ENCODE measurements at places on chromosomes 3 and 15. TPM values are rescaled to one million over a fixed set of nuclear protein-coding genes. Genes with fewer than 3 reads are reported as not detected.

The DUOXA2 gene
- not detected for total RNA-seq

The GRK7 gene
- not detected for total RNA-seq

The MINAR1 gene
- total RNA-seq: 0.72 TPM

The OR5K2 gene
- not detected for total RNA-seq

The APOD gene
- 0.33 TPM for total RNA-seq

The EPHA3 gene
- not detected for total RNA-seq

The SPINT1 gene
- 4.5 TPM for total RNA-seq

The GPR27 gene
- total RNA-seq: not detected

The ZCWPW2 gene
- total RNA-seq: 0.60 TPM

The TMOD2 gene
- 3.4 TPM for total RNA-seq

The ALDH1L1 gene
- total RNA-seq: 1.5 TPM

The PPP2R3A gene
- total RNA-seq: 0.22 TPM

The APPL1 gene
- total RNA-seq: 6.9 TPM

The OSBPL10 gene
- total RNA-seq: 0.18 TPM

The C3orf70 gene
- 0.04 TPM for total RNA-seq

The NRG4 gene
- 1.5 TPM for total RNA-seq

The GHSR gene
- total RNA-seq: not detected

The TMC3 gene
- total RNA-seq: not detected

The CACNA2D3 gene
- total RNA-seq: not detected

The NUP210 gene
- total RNA-seq: 128 TPM

The ATP13A4 gene
- total RNA-seq: 0.20 TPM

The FAM43A gene
- total RNA-seq: 1.2 TPM

The SCAMP5 gene
- 0.31 TPM for total RNA-seq

The QARS1 gene
- 297 TPM for total RNA-seq

The TAGLN3 gene
- total RNA-seq: not detected

The C3orf22 gene
- not detected for total RNA-seq

The LRRN1 gene
- total RNA-seq: 0.25 TPM

The ACTC1 gene
- not detected for total RNA-seq

The TMEM158 gene
- total RNA-seq: 33.2 TPM

The SLC28A2 gene
- total RNA-seq: not detected

The ECE2 gene
- total RNA-seq: not detected

The SLC35G2 gene
- 2.1 TPM for total RNA-seq

The CHRNA5 gene
- total RNA-seq: 14.9 TPM

The TFG gene
- total RNA-seq: 70.6 TPM

The TRPC1 gene
- 4.2 TPM for total RNA-seq

The LYZL4 gene
- total RNA-seq: not detected

The FURIN gene
- total RNA-seq: 99.9 TPM

The INAFM2 gene
- 43.1 TPM for total RNA-seq

The CSPG4 gene
- total RNA-seq: 0.07 TPM

The ZNF620 gene
- total RNA-seq: 3.3 TPM

The LRTM1 gene
- not detected for total RNA-seq

The ACVR2B gene
- 20.5 TPM for total RNA-seq

The TNFSF10 gene
- 0.13 TPM for total RNA-seq

The PARP6 gene
- total RNA-seq: 42.9 TPM

All from K562 (cell line).